Stimulated activated CD4-positive, alpha-beta T cell treated with anti-CD3 and anti-CD28 coated beads, Interleukin-1b, Interleukin-23, amount 100 ng/mL, for 48 hours (primary cell): ENCODE measurements at places on chromosomes 7 and 10.

DNA sequence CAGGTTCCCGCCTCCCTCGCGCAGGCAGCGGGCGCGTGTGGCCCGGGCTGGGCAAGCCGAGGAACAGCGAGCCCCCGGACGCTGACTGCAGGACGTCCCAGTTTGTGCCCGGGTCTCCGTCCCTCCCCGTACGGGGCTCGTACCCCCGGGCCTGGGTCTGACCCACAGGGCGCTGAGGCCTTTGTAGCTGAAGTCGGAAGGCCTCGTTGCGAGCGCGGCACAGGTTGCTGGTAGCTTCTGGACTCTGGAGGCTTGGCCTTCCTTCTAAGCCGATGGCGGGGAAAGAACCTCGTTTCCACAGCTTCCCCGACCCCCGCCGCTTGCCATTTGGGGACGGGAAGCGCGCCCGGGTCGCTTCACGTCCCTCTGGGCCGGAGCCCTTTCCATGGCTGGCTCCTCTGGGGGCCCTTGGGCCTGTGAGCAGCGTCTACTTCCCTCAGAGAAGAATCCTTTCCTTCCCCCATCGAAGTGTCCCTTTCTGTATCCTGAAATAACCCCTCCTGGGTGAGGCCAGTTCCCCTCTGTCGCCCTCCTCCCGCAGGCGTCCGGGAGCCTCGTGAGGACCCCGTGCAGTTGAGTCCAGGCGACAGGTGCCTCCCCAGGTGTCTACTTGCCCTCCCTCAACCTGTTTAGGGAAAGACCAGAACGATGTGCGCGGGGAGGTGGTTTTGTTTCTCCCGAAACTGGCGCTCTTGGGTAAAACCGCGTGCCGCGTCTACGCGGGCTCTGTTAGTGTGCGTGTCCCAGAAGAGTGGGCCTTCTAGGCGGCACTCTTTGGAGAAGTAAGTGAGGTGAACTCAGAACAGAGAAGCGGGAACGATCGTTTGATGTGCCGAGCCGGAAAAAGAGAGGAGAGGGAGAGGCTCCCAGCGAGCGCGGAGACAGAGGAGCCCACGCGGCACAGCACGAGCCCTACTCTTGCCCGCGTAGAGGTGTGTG, 9.3 kb downstream of the EVX1 start:
- DNase-seq, result no peak

GRCh38 chr10:55813451-55814170, 547.4 kb downstream of the ZWINT start:
- no peak for DNase-seq

- no peak for DNase-seq
These were observed 16.0 kb upstream of the LRRC61 start for GRCh38 chr7:150307129-150307528.

DNA sequence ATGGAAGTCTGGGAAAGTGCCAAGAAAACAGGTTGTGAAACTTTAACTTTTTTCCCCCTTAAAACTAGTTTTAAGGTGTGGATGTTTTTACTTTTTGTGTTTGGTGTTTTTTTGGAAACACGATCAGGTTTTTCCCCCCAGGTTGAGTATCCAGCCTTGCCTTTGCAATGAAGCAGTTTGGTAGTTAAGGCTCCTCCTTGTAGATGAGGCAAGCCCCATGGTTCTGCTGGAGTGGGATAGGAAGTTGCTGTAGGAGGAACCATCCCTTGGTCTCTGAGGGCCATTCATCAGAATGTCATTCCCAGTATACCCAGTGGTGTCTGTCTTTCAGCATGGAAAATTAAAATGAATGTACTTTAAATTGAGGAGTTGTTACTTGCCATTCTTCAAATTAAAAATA, 2.7 kb downstream of the CUL1 start:
- DNase-seq, result no peak

DNA sequence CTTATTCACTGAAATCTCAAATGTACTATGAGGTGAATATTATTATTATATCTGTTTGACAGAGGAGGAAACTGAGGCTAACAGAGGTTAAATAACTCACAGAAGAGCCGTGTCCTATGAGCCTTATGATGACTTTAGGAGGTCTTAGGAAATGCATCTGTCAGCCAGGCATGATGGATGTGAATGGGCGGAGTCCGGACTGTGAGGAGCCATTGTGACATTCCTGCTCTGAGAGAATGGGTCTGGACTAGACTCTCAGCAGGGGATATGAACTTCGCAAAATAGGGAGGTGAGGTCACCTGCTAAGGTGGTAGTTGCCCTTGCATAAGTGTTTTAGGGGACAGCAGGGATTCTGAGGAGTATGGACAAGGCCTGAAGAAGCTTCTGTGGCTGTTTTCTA, 153.6 kb downstream of the TMEM178B start:
- no peak for DNase-seq

DNA sequence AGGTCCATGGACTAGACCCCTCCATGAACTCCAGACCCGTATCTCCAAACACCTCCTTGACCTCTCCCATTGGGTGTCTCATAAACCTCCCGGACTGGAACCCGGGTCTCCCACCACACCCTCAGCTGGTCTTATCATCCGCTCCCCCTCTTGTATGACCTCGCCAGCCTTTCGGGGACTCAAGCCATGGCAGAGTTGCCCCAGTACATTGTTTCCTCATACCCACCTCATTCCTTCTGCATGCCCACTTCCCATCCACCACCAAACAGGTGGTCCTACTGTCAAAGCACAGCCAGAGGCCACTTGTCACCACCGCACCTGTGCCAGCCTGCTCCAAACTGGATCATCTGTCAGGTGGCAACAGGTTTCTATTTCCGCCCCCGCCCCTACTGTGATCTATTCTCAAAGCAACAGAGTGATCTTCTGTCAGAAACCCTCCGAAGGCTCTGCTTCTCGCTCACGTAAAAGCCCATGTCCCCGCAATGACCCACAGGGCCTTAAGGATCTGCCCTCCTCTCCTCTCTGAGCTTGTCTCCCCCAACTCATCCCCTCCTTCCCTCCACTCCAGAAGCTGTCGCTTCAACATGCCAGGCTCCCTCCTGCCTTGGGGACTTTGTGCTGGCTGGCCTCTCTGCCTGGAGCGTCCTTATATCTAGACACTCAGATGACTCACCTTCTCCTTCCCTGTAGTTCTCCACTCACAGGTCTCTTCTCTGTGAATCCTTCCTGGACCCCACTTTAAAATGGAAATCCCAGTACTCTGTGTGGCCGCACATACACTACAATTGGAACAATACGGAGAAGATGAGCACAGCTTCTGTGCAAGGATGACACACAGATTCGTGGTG, 22.8 kb upstream of the PRKAG2 start:
- DNase-seq, result no peak

DNA sequence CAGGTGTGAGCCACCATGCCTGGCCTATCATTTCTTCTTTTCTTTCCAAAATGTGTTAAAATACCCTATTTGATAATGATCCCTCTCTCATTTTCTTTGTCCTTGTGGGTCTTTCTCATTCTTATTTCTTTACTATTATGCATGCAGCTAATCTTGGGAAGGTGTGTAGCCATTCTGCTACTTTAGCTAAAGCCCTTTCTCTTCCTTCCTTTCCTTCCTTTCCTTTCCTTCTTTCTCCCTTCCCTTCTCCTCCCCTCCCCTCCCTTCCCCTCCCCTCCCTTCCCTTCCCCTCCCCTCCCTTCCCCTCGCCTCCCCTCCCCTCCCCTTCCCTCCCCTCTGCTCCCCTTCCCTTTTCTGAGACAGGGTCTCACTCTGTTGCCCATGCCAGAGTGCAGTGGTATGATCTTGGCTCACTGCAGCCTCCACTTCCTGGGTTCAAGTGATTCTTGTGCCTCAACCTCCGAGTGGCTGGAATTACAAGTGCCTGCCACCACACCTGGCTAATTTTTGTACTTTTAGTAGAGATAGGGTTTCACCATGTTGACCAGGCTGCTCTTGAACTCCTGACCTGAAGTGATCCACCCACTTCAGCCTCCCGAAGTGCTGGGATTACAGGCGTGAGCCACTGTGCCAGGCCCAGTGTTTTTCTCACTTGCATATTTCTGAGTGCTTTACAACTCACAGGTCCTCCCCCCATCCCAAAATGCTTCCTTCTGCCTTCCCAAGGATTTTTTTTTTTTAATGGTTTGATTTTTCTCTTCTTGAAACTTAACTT, 42.3 kb downstream of the HIP1 start:
- DNase-seq, result no peak

GRCh38 chr10:62413652-62414051, 39.5 kb downstream of the ZNF365 start:
- DNase-seq, result no peak

DNA sequence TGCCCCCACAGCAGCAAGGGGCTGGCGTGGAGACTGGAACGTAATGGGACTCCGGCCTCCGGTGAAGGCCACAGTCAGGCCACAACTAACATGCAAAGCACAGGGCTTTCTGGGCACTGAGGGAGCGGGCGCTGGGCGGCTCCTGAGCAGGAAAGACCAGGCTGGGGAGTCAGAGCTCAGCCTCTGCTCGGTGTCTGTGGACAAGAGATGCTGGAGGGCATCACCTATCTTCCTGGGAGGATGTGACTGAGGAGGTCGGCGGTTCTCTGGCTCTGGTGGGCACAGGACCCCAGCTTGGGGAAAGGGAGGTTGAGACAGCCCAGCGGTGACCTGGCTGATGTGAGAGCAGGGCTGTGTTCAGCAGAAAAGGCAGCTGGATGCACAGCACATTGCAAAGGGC, 11.7 kb downstream of the CNPY1 start:
- DNase-seq, result no peak

GRCh38 chr10:87983716-87984115, 120.3 kb downstream of the PTEN start:
- no peak for DNase-seq

DNA sequence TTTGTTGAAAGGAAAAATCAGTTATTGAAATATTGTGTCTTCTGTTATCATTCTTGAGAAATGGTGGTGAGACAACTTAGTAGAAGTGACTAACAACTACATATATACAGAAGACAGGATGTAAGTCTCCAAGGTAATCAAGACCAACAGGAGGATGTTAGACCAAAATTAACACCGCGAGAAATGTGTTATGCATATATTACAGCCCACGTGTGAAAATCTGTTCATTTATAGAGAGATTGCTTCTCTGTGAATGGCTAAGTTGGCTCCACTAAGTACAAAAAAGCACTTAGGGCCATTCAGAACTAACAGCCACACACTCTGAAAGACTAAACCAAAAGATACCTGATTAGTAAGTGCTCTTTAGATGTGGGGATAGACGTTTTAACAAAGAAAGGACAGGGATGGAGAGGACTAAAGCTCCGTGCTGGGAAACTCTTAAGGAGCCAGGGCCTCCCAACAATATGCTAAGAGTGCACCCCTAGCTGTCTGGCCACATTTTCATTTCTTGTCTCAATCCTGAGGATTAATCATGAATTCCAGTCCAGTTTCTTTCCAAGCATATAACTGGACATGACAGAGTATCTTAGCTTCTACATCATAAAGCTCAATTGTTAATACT, 26.5 kb downstream of the HDAC9 start:
- DNase-seq, result no peak

- DNase-seq, result no peak
These were observed 367.6 kb upstream of the MGMT start for GRCh38 chr10:129099486-129099885.

DNA sequence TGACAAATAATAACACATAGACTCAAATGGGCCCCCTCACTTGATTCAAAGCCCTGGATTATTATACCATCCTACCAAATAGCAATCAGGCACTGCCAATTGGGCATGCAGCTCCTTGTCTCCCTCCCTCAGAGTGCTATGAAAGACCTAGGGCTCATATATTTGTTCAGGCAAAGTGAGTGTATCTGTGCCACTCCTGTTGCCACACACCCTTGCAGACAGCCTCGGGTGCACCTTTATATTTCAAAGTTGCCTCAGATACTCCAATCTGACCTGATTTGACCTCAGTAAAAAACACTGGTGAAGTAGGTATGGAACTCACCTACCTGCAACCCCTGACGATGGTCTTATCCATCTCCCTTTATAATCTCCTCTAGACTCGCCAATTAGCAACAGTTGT, 3.0 kb upstream of the NAMPT start:
- no peak for DNase-seq

GRCh38 chr7:91107460-91107859, 156.8 kb upstream of the FZD1 start:
- no peak for DNase-seq

DNA sequence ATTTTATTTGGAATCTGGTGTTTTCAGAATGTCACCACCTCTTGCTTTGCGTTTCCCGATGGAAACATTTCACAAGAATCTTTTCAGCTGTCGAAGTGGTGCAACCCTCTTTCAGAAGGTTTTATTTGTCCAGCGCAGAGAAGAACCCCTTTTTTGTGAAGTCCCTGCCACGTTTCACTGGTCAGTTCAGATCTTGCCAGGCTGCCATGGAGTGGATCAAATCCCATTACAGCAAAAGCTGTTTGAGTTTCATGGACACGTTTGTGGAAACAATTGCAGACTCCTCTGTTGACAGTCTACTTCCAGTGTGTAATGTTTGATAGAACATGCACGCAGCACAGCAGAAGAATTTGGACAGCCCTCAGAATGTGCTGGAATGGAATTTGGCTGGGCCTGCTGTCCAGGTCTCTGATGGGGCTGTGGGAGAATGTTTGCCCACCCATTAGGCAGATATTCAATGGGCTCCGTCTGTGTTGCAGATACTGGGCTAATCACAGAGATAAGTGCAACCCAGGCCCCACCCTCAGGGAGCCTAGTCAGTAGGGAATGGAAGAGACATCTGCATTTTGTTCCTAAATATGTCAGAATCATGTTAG, 143.2 kb downstream of the GRK5 start:
- DNase-seq, result no peak

- no peak for DNase-seq
These were observed 258.0 kb upstream of the SP4 start for GRCh38 chr7:21169667-21170580.

DNA sequence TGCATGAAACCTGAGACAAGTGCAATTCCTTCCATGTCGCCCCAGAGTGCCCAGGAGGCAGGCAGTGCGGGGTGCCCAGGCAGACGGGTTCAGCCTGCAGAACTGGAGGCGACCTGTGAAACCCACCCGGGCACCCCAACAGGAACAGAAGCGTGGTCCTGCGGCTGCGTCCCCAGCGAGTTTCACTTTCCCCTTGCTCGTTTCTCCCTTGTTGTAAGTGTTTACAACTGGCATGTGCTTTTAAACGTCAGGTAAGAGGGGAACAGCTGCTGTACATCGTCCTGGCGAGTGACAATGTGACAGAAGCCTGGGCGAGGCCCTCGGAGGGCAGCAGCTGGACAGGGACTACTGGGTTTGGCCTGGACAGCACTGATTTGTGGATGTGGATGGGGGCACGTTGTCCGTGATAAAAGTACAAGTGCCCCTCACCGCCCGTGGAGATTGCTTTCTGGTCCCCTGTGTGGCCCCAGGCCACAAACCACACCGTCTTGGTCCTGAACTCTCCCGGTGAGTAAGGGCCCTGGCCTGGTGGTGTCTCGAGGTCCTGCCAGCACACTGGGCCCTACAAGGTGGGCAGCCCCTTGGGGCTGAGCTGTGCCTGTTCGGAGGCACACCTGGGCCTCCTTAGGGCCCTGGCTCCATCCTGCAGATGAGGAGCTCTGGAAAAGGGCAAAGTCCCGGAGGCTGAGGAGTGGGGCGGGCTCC, 4.0 kb downstream of the VENTX start:
- DNase-seq, result no peak

GRCh38 chr7:22256541-22257096, 100.3 kb downstream of the RAPGEF5 start:
- no peak for DNase-seq
